Activated T-cell treated with anti-CD3 and anti-CD28 coated beads, Interleukin-2, amount 50 U/mL, for 4 hours (primary cell): ENCODE measurements at places on chromosomes 3 and 15.

GRCh38 chr15:40161693-40162391, 973 bp downstream of the BUB1B start:
- DNase-seq, result no peak

DNA sequence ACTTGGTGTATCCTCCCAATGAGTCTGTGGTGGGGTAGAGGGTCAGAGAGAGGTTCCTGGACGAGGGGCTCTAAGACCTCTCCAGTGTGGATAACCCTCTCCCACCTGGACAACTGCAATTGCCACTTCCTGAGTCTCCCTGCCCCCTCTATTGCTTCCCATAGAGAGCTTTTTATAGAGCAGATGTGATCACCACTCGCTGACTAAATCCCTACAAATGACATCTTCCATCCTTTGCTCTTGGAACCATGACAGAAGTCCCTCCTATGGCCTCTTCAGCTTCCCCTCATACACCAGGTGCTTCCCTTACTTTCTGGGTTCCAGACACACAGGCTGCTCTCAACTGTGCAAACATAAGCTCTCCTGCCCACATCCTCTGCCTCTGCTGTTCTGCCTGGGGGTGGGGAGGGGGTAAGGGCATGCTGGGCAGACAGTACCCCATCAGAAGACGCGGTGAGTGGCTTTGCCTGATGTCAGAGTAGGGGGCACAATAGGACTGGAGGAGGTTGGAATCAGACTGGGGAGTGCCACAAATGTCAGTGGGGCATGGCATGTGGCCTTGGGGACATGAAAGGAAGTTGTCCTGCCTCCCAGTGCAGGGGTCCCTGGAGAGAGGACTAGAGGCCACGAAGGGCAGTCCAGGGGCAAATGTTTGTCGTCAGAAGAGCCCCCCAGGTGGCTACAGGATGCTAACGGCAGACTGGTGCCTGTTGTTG, 15.2 kb downstream of the ITIH3 start:
- DNase-seq, result no peak

DNA sequence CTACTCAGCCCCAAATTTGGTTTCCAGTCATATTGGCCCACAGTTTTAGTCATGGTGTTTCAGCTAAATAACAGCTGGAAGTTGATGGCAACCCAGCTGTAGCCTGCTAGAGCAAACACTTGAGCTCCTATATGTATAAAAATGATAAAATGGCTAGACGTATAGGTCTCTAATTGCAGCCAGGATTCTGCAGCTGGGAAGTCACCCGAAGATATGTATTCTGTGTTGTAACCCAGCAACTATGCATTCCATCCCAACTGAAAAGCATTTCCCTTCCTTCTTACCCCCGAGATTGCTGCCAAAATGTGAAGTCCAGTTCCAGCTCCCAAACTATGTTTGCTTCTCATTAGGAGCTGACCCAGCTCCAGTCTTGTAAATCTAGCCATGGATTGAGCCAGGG, 408.4 kb downstream of the AGBL1 start:
- no peak for DNase-seq

DNA sequence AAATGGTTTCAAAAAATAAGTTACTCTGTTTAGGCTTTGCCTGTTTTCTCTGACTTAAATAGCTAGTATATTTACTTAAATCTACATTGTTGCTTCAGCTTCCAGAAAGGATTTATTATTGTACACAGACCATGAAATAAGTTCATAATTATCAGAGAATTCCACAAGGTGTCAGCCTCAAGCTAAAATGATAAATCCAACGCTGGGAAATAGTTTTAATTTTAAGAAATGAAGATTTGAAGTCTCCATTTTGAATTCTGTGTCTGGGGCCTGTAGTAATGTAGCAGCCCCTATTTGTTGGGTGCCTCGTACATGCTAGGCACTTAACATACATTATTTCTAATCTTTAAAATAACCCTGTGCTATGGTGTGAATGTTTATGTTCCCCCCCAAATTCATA, 92.6 kb upstream of the KCNMB2 start:
- DNase-seq, result no peak

GRCh38 chr3:45104715-45105711, 41.2 kb downstream of the CDCP1 start:
- no peak for DNase-seq

- DNase-seq, result no peak
Measured at GRCh38 chr15:35491999-35492398, 54.0 kb downstream of the DPH6 start.

DNA sequence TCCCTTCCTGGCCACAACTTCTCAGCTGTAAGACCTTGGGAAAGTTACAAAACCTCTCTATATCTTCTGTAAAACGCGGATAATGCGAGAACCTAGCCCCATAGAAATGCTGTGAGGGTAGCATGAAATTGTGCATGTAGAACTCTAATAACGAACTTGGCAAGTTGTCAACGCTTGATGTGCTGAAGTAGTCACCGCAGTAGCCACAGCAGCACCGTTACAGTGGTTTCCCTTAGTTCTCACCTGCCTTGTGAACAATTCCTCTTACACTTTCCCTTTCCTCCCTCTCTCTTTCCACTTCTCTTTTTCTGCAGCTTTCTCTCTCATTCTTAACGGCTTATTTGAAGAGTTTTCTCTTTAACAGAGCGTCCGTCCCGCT, 447 bp upstream of the SHQ1 start:
- DNase-seq, result peak; percentile 7

DNA sequence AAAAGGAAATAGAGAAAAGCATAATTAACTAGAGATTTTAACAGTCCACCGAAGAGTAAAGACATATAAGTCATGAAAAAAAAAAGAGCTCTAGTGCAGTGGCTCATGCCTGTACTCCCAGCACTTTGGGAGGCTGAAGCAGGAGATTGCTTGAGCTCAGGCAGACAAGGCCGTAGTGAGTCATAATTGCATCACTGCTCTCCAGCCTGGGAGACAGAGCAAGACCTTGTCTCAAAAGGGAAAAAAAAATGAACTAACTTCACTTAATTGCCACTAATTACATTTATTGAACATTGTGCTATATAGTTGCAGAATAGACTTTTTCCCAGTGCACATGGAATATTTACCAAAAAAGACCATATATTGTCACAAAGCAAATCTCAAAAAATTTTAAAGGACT, 221.8 kb downstream of the CBLB start:
- DNase-seq, result no peak

GRCh38 chr3:13161771-13162535, 88.7 kb upstream of the IQSEC1 start:
- no peak for DNase-seq

GRCh38 chr3:154223519-154223918, 100.8 kb downstream of the DHX36 start:
- no peak for DNase-seq

DNA sequence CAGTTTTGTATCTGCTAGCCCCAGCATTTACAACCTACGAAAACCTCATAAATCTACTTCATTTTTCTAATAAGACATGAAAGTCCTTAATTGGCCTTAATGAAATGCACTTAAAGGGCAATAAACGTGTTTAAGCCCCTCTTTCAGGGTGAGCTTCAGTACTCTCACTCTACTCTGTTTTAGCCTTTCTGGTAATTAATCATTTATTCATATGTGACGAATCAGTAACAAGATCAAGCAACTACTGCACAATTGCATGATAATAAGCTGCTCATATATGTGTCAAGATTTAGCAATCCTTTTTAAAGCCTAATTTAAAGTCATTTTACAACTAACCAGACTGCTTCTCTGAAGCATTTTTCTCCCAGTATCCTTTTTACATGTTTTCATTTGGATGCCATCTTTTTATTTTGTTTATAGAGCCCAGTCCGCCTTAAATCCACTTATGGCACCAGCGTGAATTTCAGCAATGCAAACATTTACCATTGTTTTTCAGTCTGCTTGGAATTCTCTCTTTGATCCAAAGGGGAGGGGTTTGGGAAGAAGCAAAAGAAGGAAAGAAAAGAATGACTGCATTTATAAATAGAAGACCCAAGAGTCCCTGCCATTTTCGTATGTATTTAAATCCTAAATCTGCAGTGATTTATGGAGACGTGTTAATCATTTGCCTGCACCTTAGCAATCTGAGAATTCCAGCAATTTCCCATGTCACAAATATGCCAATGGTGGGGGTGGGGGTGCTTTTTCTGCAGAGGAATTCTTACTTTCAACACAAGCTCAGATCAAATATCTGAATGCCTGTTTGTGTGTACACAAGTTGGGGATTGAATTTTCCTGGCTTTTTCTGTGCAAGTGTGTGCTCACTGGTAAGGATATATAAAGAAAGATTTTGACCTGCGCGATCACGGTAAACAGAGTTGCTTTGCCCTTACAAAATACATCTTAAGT, 230.8 kb upstream of the TBC1D5 start:
- DNase-seq, result no peak

GRCh38 chr3:13493867-13494441, 13.8 kb downstream of the HDAC11 start:
- no peak for DNase-seq

DNA sequence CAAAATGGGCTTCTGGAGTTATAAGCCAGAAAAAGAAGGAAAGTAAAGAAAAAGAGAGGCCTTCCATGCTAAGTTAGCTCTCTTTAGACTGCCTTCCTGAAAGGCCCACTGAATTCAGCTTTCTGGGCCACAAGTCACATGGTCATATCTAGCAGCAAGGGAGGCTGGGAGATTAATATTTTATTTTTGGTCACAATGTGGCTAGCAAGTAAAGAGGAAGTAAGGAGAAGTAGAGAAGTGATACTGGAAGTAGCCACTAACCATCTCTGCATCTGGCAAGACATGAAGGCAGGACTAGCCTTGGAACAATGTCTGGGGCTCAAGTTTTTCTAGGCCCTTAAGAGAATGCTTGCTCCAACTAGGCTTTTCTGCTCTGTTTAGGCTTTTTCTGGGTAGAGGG, 81.8 kb upstream of the UBE2E1 start:
- DNase-seq, result no peak

- no peak for DNase-seq
Measured at GRCh38 chr15:101000271-101000681, 81.1 kb downstream of the LRRK1 start.

GRCh38 chr15:66184936-66185790, 68.4 kb downstream of the MEGF11 start:
- no peak for DNase-seq

DNA sequence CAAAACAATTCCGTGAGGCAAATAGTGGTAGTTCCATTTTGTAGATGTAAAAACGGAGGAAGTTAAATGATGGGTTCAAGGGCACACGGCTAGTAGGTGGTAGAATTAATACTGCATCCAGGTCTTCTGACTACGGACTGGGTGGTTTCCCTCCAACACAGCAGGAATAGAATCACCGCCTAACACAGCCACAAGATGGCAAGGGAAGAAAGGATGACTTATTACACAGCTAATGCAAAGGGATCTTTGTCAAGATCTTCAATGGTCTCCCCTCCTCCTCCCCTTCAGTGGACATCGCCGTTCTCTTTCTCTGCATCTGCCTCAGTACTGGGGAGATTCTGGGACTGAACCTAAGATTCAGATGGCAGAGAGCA, 524 bp upstream of the TOPBP1 start:
- no peak for DNase-seq

- no peak for DNase-seq
Measured at GRCh38 chr3:87468938-87469337, 192.6 kb upstream of the POU1F1 start.

DNA sequence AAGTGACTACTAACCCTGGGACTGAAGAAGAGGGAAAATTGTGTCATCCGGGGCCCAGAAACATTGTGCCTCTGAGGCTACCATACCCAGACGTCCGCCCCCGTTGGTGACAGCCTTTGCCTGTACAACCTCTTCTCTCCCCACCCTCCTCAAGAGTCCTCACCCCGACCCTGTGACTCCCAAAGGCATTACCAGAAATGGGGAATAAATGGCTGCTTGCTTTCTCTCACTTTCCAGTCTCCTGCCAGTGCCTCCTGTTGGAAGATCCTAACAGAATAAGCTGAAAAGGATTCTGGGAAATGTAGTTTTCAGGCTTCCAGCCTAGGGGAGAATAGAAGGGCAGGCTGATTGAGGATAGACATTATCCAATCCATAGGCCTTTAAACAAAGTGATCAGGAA, 30.8 kb upstream of the SLC25A36 start:
- no peak for DNase-seq

DNA sequence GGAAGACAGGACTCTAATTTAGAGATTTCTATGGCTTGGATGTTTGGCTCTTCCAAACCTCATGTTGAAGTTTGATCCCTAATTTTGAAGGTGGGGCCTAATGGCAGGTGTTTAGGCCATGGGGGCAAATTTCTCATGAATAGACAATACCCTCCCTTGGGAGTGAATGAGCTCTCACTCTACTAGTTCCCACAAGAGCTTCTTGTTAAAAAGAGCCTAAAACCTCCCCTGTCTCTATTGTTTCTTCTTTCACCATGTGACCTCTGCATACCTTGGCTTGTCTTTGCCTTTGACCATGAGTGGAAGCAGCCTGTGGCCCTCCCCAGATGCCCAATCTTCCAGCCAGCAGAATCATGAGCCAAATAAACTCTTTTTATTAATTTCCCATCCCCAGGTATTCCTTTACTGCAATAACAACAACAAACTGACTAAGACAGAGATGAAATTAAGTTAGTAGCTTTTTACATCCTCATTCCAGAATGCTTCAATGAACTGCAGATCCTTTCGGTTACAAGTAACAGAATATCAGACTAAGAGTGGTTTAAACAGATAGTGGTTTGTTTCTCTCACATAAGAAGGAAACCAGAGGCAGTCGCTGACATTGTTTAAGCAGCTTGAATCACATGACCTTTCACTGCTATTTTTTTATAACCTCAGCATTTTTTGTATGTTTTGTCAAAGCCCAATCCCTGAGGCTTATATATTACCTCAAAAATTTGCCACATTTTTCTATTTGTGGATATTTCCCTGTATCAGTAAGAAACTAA, 1013.3 kb upstream of the SEMA6D start:
- no peak for DNase-seq

DNA sequence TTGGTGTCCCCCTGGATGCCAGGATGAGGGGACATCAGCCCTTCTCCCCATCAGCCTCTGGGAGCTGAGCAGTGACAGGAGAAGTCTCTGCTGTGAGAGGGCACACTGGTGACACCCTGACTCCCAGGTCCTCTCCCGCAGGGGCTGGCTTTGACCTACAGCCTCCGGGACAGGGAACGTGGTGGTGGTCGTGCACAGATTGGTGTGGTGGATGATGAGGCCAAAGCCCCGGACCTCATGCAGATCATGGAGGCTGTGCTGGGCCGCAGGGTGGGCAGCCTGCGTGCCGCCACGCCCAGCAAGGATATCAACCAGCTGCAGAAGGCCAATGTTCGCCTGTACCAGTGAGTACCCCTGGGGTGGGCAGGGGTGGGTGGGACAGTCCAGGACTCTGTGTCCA, 6.8 kb downstream of the VILL start:
- no peak for DNase-seq

GRCh38 chr3:179234199-179234598, 16.7 kb downstream of the KCNMB3 start:
- DNase-seq, result no peak

- no peak for DNase-seq
Measured at GRCh38 chr3:152103257-152103656, 165.5 kb upstream of the MBNL1 start.

GRCh38 chr3:33322412-33322811, 45.2 kb downstream of the FBXL2 start:
- no peak for DNase-seq

DNA sequence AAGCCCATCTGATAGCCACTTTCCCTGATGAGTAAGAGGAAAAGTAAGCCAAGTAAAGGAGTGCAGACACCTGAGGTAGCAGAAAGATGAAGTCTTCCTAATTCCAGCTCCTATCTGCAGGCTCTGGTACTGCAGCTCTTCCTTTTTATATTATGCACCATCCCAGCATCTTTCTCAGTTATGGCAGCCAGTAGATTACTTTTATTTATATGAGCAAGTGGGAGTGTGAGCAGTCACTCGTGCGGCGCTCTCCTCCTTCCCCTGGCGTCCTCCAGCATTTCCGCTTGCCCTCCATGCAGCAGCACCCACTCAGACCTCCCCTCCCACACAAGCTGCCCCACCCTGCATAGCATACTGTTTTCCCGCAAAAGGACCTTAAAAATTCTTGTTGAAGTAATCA, 465.9 kb upstream of the DPPA4 start:
- no peak for DNase-seq
